ENCODE measurements at places on chromosomes 2 and 18.
A peak's percentile ranks its signal among the peaks of the same experiment; 100 is the strongest.

DNA sequence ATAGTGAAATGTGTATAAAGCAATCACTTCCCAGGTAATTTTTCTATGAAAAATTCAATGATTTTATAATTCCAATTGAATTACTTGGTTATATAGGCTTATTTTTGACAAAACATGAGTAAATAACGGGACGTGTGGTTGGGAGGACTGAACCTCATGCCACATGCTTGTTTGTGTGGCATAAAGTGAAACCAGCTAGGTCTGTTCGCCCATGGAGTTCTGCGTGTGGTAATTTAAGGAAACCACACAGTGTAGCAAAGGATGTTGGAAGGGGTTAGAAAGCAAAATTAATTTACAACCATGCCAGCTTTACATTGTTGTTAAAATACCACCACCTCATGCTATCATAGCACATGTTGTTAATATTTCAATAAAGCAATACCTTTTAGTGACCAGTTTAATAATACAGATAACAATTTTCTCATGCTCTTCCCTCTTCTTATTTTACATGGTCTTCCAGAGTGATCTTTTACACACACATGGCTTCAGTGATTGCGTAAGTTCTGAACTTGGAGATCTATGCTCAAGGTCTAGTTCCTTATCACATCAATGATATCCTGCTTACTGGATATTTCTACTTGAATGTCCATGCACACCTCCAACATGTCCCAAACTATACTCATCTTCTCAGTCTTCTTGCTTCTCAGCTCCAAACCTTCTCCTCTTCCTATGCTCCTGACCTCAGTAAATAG lies 156.4 kb upstream of the ITGA4 start:
- no peak for DNase-seq

- DNase-seq: no peak
Measured at GRCh38 chr2:237191714-237192081, 106.0 kb downstream of the COPS8 start.

DNA sequence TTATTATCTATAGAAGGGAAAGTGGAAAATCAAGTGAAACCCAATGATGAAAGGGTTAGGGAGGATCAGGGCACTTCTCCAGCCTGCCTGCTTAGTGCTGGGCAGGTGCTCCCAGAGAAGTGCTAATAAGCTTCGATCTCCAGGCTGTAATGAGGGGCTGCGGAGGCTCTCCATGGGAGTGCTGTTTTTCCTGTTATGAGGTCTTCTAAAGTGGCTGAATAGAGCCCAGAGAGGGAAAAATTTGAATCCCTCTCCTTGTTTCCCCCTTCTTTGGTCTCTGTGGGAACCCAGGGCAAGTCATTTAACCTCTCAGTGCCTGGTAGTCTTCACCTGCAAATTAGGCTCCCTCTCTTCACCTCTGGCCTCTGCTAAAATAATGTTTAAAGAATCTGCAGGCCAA lies 351.7 kb upstream of the DCC start:
- no peak for DNase-seq

DNA sequence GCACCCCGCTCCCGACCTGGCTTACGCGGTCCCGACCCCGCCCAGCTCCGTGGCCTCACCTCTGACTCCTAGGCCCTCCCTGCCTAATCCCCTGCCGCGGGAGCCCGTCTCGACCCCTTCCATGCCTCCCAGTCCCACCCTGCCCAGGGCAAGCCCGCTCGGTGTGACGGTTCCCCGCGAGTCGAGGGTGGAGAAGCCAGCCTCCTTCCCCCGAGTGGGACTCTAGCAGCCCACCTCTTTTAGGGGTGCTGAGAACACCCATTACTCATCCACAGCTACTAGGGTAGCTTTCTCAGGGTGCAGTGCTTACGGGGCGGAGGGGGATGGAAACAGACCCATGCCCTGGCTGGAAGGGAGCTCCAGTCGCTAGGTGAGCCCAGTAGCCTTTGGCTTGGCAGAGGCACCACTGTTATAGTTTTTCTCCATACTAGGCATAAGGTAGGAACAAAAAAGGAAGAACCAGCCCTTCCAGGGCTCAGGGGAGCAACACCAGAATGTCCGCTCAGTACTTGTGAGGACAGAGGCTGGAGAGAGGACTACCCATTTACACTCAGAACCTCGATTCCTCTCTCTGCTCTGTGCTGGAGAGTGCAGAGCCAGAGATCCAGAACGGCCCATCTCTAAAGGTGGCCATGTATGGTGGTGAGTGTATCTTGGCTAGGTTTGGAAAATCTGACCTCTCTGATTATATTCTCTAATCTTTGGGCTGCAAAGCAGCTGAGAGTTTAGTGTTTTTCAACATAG lies 606 bp downstream of the AGBL5 start:
- DNase-seq: peak; percentile 34

DNA sequence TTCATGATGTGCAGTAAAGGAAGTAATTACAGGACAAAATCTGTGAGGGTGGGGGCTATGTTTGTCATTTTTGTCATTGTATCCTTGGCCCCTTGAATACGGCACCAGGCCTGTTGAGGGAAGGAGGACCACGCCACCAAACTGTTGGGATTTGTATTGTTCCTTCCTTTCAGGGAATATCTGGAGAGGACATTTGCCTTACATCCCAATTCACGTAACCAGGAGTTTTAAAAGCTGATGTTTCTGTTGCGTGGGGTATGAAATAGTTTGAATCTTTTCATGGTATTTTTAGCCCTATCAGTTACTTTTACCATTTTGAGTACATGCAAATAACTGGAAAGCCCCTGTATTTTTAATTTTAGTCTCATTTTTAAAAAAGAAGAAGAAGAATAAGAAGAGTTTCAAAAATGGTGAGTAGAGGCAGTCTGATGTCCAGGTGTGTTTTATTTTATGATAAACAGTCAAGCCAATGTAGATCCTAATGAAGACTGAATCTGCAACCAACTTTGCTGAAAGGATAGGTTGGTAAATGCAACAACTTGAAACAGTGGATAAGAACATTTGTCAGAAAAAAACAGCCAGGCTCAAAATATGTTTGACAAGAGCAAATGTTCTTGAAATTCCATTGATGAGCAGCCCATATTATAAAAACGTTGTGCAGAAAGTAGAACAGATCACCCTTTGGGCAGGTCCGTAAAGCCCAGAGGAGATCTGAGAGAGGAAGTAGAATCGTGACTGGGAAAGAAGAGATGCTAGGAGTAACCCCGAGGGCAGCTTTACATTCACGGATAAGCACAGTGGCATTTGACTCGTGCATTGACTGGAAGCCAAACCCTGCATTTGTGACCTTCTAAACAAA lies 54.5 kb downstream of the RASGRP3 start:
- DNase-seq: no peak

DNA sequence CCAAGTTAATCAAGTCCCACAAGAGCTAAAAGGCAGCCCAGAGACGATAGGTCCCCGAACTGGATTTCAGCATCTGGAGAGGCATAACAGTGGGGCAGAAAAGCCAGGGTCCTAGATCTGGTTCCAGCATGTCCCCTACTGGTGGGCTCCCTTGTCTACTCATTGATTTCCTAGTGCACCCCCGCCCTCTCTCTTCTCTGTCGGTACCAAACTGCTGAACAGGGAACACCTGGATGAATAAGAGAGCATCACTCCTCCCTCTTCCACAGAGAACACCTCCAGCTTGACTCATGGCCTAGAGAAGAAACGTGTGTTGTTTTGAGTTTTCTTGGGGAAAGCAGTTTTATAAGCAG lies 101.3 kb downstream of the FOXI3 start:
- DNase-seq: no peak

DNA sequence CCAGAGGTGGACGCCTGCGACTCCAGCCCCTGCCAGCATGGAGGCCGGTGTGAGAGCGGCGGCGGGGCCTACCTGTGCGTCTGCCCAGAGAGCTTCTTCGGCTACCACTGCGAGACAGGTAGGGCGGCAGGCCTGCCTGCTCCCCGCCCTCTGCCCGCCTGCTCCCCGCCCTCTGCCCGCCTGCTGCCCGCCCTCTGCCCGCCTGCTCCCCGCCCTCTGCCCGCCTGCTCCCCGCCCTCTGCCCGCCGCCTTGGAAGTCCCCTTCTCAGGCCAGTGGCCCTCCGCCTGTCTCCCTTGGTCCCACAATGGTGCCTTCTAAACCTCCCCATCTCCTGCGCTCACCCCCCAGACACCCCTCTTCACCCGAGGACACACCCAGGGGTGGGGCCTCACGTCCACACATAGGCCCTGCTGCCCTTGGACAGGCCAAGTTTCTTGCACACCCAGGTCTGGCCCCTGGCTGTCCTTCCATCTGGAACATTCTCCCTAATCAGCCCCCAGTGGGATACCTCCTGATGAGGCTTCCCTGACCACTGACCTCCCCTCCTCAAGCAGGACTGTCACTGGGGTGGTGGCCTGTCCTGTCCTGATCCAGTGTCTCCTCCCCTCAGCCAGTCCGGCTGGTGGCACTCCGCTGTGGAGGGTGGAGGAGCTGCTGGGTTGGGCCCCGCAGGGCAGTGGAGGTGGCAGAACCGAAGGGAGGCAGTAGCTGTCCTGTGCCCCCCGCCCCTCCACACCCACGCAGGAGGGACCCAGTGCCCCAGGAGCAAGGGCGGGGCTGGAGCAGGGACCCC lies 37.9 kb downstream of the MTERF4 start:
- no peak for DNase-seq

GRCh38 chr2:216761133-216761532 lies 65.8 kb upstream of the IGFBP5 start:
- no peak for DNase-seq

DNA sequence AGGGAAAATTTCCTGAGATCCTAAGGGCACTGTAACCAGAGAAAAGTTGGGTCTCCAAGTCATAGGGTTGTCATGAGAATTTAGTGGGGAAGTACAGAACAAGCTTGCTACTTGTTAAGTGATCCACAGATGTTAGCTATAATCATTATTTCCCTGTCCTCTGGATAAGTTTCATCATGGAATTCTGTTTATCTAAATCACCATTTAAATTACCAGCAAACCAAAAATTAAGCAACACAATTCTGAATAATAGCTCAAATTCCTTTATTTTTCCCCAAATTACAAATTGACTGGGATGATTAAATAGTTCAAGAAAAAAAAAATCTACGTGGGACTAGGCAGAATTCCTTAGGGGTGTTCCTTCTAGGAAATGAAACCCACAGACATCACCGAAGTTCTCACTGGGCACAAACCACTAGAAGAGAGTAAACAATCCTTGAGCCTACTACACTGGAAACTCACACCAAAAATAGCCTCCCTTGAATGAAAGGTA lies 159.5 kb downstream of the COL6A3 start:
- DNase-seq: no peak

DNA sequence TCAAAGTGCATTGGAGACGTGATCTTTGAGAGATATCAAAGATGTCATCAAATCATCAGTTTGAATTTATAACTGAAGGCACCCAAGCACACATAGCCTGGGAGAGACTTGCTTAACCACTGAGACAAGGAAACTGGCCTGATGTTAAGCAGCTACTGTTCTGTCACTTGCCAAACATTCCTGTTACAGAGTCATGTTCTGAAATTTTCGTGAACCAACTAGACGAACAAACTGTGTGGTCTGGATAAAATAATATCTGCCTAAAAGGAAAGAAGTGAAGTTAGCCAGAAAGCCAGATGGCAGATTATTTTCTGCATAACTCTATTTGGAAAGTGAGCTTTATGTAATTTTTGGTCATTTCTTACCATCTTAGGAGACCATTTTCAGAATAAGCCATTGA lies 51.4 kb downstream of the SPATS2L start:
- no peak for DNase-seq

- DNase-seq: no peak
Measured at GRCh38 chr18:3836483-3837335, 386.7 kb downstream of the TGIF1 start.

GRCh38 chr2:165874445-165875039 lies 79.0 kb downstream of the TTC21B start:
- DNase-seq: no peak

DNA sequence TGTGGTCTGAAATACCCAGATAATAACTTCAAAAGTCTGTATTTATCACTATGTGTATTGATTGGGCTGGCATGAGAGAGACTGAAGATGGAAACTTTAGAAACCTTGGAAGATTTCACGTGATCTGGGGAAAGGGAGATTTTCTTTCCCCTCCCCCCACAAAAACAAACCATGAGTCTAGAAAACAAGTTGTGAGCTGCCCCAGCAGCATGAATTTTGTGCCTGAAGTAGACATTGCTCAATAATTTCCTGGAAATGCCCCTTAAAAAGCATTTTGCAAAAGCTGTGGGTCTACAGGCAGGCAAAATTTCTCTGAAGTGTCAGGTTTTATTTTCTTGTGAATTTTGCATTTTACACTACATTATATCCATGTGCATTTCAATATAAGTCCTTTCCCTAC lies 101.8 kb downstream of the ETAA1 start:
- DNase-seq: no peak

- DNase-seq: no peak
Measured at GRCh38 chr2:196066291-196067087, 2.1 kb downstream of the DNAH7 start.

DNA sequence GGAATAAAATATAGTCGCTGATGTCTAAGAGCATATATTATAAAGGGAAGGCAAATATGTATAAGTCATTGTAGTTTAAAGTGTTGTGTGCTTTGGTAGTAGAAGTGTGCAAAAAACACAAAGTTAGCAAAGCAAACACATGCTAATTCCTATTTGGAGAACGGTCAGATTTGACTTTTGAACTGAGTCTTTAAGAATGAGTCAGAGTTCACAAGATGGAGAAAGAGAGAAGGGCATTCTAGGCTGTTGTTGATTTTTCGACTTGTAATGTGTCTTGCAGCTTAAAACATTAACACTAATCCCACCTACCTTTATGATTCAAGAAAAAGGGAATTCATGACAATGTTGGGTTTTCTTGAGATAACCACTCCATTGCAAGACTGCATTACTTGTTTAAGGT lies 98.1 kb downstream of the CRIM1 start:
- no peak for DNase-seq

DNA sequence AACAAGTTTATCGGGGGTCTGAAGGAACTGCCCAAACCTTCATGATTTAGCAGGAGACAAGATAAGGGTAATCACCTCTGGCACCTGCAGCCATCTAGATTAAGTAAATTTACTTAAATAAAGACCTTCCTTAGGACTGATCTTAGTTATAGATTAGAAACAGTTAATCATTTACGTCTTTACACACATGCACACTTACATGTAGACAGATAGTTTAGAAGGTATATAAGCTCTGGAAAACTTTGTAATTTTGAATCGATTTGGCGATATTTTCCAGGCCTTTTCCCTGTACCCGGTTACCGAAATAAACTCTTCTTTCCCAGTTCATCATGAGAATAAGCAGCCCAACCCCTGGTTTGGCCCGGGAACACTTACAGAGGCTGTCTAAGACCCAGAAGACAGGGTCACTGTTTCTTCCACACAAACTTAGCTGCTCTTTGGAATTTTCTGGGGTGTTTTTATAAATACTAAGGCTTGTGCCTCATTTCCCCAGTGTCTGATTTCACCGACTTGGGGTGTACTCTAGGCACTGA lies 560 bp upstream of the SKA1 start:
- no peak for DNase-seq
